Tongue (tissue), 3 donors: ENCODE measurements at places on chromosomes 2 and 18. TPM values are rescaled to one million over a fixed set of nuclear protein-coding genes. Genes with fewer than 3 reads are reported as not detected.

UCN gene
- total RNA-seq, result not detected

TSGA10 gene
- total RNA-seq, result 2.9 TPM

ZNF516 gene
- total RNA-seq, result 55.4 TPM

CTLA4 gene
- total RNA-seq, result 1.2 TPM

GPR45 gene
- total RNA-seq, result not detected

DNA sequence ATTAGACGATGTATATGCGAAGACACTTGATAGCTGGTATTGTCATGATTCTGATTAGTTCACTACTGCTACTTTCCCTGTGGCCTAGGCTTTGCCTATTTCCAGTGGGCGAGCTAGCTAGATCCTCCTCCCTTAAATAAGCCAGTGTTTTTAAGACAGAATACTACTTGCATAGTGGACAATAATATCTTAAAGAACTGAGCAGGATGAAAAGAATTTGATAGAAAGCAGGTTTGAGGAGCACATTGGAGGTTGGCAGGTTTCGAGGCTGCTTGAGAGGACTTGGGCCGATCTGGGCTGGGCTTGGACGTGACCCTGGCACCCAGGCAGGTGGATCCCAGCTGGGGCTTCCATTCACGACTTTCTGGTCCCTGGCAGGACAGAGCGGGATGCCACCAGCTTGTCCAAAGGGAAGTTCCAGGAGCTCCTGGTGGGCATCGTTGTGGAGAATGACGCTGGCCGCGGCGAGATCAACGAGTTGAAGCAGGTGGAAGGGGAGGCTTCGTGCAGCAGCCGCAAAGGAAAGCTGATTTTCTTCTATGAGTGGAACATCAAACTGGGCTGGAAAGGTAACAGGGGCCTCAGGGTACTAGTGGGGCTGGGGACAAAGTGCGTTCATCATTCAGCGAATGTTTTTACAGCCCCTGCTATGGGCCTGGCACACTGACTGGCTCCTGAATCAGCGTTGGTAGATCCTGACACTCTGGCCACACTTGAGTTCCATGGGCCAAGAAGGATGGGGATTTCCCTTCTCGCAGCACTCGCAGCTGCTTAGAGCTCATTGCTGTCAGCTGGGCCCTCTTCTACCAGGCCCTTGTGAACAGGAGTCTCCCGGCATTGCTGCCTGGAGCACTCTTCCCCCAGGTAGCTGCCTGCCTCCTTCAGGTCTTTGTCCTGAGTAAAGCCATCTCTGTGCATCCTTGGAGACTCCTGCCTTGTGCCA, 16.9 kb downstream of the C2orf74 start:
- peak; percentile 51 for DNase-seq

DNA sequence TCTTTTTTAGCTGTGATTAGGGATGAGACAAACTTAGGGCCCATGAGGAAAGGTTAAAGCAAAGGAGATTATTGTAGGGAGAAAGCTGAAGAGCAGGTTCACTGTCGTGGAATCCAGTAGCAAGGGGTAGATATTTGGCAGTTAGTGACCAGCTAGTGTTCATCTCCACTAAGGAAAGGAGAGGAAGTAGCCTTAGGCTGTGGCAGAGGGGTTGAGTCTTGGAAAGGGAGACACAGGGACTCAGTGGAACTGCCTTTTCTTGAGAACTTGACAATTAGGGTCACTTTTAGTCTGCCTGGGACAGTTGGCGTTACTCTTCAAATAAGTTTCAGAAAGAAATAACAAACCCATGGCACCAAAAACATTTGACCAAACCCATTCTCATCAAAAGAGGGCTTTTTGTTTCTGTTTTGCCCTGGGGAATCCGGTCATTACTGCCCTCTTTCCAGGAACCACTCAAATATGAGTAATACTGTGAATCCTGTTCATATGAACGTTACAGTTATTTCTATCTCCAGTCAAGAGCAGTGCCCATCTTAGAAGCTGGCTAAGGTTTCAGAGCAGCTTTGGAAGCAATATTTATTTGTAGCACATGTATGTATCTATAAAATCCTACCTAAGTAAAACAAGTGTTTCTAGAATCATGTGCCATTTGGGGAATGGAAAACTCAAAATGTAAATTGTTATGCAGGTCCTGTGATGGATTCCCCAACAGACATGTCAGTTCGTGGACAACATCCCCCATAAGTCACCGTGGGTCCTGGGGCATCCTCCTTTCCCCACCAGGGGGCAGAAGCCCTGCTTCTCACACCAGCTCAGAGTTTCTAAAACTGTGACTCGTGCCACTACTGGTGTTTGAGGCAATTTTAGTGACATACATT, 77.3 kb upstream of the PHLPP1 start:
- DNase-seq, result no peak

DNA sequence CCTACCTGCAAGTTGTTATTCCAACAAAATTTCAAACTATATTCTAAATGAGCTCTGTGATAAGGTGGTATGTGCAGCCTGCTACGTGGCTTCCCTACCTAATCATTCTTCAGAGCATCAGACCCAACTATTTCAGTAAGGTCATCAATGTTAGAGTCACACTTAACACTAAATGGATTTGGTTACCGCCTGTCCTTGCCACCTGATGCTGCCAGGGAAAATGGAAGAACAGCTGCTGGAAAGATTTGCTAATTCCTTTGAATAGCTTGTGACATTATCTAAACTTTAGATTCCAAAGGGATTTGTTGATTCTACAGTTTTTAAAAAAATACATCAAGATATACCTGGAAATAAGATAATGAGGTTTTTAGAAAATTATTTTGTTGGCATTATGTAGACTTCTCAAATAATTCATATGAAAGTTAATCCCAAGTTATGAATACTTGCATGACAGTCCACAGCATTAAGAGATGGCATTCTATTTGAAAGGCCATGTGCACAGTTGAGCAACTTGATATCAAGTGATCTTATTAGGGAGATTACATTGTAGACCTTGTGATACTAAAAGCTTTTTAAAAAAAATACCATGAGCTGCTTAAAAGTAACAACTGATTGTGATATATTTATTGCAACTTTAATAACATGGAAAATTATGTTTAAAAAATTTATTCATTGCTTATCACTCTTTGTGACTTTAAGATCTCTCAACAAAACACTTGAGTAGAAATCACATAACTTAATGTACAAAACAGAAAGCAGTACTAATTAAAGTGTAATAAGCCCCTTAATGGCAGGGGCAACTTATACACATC, 98.3 kb upstream of the UGP2 start:
- DNase-seq, result peak; percentile 77

DNA sequence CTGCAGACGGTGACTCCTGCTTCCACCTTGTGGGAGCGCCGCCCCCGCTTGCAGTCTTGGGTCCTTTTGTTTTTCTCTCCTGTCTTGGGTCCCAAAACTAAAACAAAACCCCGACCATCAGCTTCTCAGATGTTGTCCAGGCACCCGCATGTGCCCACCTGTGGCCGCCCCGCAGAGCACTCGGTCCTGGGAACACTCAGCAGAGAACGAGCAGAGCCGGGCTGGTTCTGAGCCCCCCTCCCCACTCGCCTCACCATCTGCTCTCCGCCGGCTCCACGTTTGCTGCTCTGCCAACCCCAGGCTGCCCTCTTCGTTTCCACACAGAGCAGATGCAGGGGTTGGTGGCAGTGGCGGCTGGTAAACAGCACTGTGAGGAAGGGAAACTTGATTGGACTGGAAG, 38.5 kb downstream of the CTDP1 start:
- no peak for DNase-seq

- no peak for DNase-seq
Observed at GRCh38 chr2:182577816-182578215, 138.2 kb upstream of the DNAJC10 start.

- no peak for DNase-seq
Observed at GRCh38 chr2:127570282-127571250, 35.1 kb downstream of the MYO7B start.

GRCh38 chr2:236668531-236668969, 98.9 kb downstream of the ACKR3 start:
- no peak for DNase-seq

GRCh38 chr2:4673025-4673489, 969.7 kb downstream of the DCDC2C start:
- DNase-seq, result no peak

GRCh38 chr2:196839574-196839973, 30.4 kb upstream of the C2orf66 start:
- no peak for DNase-seq

DNA sequence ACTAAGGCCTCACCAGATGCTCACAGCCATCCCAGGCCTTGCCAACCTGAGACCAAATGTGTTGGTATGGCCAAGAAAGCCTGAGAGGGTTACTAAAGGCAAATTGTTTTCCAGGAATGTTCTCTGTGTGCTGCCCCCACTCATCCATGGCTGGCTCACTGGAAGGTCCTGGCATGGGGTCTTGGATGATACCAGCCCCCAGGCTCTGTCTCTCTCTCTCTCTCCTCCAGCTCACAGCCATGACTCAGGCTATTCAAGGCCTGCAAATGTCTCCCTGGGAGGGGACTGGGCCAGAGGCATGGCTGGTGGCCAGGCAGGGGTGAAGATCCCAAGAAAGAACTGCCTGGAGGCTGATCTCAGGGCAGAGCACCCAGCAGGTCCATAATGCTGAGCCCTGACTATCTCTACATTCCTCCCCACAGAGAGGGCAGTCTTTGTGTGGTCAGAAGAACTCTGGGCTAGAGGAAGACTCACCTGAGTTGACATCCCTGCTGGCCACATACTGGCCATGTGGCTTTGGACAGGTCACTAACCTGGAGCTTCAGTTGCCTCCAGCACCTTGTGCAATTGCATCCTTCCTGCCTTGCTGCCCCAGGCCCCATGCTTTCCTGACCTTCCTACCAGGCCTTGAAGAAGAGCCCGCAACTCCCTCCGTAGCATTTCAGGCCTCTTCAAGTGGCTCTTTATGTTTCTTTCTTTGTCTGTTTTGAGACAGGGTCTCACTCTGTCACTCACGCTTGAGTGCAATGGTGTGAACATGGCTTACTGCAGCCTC, 150.4 kb downstream of the ZFP36L2 start:
- DNase-seq, result peak; percentile 62

GRCh38 chr2:193561054-193561453, 1366.3 kb upstream of the TMEFF2 start:
- DNase-seq, result no peak

DNA sequence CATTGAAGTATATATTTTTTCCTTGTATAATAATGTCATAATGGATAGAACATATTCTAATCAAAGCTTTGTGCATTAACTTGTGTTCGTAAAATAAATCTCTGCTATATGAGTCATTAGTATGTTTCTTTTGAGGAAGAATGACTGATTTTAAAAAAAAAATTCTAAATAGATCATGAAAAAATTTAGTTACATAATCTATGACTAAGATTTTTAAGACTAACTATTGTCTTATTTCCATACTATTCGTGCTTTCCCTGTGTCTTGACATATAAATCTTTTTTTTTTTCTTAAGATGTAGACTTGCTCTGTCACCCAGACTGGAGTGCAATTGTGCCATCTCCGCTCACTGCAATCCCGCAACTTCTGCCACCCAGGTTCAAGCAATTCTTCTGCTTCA, 226.1 kb downstream of the DSEL start:
- no peak for DNase-seq

GRCh38 chr18:3595369-3596273, 145.6 kb downstream of the TGIF1 start:
- peak; percentile 94 for DNase-seq

- no peak for DNase-seq
Observed at GRCh38 chr2:163338270-163338669, 397.5 kb downstream of the FIGN start.

- DNase-seq, result no peak
Observed at GRCh38 chr2:3305952-3306351, 71.7 kb downstream of the EIPR1 start.

GRCh38 chr18:46346213-46346612, 242.0 kb downstream of the HAUS1 start:
- no peak for DNase-seq

DNA sequence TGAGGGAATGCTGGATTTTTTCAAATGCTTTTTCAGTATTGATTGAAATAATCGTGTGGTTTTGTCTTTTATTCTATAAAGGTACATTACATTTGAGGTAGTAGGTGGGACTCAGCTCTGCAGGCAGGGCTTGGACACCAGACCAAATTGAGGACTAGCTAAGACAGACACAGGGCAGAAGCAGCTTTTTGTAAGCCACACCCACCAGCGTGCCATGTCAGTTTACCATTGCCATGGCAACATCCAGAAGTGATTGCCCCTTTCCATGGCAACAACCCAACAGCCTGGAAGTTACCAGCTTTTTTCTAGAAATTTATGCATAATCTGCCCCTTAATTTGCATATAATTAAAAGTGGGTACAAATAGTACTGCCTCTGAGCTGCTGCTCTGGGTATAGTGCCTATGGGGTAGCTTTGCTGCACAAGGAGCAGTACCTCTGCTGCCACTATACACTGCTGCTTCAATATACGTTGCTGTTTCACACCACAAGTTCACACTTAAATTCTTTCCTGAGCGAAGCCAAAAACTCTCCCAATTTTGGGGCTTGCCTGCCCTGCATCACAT, 23.6 kb upstream of the VWA3B start:
- DNase-seq, result no peak

DNA sequence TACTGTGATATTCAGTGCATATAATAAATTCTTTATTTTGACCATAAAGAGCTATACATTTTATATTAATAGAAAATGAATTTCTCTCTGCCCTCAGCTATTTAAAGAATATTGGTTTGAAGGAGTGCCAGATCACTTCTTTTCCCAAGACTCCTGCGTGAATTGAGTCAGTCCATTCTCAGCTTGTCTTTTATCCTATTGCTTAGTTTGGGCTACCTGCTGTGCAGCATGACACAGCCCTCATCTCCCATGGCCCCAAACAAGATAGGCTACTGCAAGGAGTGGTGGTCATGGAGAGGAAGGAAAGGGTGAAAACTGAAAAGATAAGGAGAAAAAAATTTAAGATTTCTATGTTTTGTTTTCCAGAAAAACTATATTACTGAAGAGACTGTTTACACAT, 10.1 kb upstream of the FBXO11 start:
- no peak for DNase-seq

DNA sequence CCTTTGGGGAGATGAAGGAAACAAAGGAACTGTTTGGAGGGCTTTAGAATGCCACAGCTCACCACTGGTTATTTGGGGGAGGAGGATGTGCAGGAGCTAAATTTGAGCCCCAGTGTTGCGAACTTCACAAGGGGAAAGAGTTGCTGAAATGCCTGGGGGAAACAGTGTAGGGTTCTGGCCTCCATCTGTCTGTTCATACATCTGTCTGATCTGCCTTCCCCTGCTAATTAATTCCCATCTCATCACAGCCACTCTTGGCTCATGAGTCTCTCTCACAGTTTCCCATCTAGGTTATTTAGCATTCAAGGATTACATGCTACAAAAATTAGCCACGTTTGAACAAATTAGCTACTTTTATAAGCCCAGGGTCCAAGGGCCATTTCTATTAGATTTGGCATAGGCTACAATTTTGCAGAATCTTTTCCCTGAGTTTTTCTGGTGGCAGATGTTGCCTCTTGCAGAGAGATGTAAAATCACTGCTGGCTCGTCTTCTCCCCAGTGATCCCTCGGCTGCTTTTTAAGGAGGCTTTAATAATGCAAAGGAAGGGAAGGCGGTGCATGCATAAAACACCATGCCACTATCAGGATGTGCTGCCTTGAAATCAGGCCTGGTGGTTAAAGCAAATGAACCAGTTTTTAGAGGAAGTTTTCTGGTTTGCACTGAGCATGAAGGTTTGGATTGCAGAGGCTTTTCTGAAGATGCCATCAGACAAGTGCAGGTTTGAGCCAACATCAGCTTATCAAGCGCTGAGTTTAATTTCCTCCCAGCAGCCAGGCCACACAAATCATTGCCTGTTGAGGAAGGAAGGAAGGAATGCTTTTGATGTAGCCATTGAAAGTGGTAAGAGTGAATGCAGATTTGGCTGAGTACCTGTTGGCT, 35.0 kb downstream of the ADD2 start:
- DNase-seq, result no peak
